ENCODE measurements at places on chromosomes 3 and 15.

- no peak for DNase-seq
Measured at GRCh38 chr3:163043074-163043473, 1546.5 kb downstream of the OTOL1 start.

- no peak for DNase-seq
Measured at GRCh38 chr15:60535265-60535664, 56.3 kb upstream of the ICE2 start.

- DNase-seq = no peak
Measured at GRCh38 chr3:129890891-129891290, 2.6 kb downstream of the TMCC1 start.

DNA sequence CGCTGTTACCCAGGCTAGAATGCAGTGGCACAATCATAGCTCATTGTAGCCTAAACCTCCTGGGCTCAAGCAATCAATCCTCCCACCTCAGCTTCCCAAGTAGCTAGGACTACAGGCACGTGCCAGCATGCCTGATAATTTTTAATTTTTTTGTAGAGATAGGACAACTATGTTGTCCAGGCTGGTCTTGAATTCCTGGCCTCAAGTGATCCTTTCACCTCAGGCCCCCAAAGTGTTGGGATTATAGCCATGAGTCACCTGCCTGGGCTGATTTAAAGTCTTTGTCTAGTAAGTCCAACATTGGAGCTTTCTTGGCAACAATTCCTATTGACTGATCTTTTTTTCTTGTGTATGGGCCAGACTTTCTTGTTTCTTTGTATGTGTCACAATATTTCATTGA lies 28.1 kb downstream of the SPINK8 start:
- DNase-seq = no peak

DNA sequence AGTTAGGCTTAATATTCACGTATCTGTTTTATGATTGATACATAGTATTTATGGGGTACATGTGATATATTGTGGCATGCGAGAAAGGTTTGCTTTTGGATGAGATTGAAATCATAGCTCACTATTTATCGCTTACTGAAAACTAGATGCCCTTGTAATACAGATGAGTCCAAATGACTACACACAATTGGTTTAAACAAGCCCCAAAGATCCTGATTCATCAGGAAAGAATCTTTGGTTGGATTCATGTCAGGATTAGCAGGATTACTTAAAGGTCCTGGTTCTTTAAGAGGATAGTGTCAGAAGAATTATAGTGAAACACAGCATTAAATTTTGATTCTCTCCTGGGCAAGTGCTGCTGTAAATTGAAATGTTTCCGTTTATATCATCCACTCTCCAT lies 18.6 kb upstream of the AADAC start:
- no peak for DNase-seq

- DNase-seq = no peak
Measured at GRCh38 chr3:70615286-70615685, 302.8 kb upstream of the MDFIC2 start.

GRCh38 chr3:190345027-190345821 lies 23.0 kb upstream of the CLDN1 start:
- no peak for DNase-seq

- no peak for DNase-seq
Measured at GRCh38 chr3:120652281-120652680, 29.8 kb downstream of the HGD start.

- no peak for DNase-seq
Measured at GRCh38 chr3:111809186-111809585, 49.9 kb upstream of the PHLDB2 start.

DNA sequence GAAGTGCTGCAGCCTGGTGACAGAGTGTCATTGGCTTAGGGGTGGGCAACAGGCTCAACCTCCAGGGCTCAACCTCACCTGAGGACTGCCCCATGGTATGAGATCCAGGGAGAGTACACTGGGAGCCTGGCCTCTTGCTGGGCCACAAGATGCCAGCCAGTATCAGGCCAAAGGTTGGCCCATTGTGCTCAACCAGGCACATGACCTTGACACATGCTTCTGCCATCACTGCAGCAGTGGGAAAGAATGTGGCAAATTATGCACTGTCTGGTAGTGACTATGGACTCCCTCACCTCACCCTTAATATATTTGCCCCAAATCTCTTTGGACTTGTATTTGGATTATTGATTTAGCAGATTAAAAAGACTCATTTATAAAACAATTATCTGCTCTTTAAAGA lies 233.9 kb upstream of the GOLGA6L4 start:
- no peak for DNase-seq

- DNase-seq = no peak
Measured at GRCh38 chr3:121295452-121295851, 250.3 kb downstream of the POLQ start.
